Pancreas (tissue), 10 donors: ENCODE measurements at places on chromosomes 5 and 9. TPM values are rescaled to one million over a fixed set of nuclear protein-coding genes. Genes with fewer than 3 reads are reported as not detected.

Gene ADGRD2
- total RNA-seq = not detected

Gene CTNNA1
- total RNA-seq = 120 TPM

DNA sequence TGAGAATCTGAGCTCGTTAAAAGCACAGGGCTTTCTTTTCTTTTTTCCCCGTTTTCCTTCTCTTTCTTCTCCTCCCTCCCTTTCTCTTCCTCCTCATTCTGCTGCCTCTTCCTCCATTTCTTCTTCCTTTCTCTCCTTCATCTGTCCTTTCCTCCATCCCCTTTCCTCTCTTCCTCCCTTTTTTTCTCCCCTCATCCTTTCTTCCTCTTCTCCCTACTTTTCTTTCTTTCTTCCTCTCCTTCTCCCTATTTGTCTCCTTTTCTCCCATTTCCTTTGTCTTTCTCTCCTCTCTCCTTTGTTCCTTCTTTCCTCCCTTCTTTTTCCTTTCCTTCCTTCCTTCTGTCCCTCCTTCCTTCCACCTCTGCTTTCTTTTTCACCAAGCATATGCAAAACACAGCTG is 649.4 kb downstream of the IRX1 start:
- DNase-seq = no peak

- DNase-seq = no peak
These were observed 156.3 kb downstream of the PARP8 start for GRCh38 chr5:50822761-50823160.

- DNase-seq = no peak
These were observed 174.1 kb downstream of the PRELID2 start for GRCh38 chr5:145660897-145661640.

- no peak for DNase-seq
These were observed 614.7 kb upstream of the ST8SIA4 start for GRCh38 chr5:101517795-101518194.

Gene RGS7BP
- total RNA-seq = 0.56 TPM

DNA sequence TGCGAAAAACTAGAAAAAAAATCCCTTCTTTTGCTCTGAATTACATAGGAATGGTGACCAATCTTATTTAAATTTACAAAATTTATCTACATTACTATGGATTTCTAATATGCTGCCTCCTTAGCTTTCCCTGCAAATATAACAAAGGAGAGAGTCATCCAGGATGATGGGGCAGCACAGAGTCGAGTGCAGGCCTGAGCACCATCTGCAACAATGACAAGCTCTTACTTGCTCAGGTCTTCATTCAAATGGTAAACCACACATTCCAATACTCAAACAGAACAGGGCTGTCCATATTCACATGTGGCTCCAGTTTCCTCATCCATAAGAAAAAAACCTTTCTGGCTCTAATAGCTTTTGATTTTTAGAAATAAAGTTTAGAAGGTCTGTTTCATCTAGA is 33.5 kb upstream of the ZNF354B start:
- DNase-seq = no peak

GRCh38 chr5:129063483-129064113 is 31.0 kb upstream of the ISOC1 start:
- DNase-seq = no peak

DNA sequence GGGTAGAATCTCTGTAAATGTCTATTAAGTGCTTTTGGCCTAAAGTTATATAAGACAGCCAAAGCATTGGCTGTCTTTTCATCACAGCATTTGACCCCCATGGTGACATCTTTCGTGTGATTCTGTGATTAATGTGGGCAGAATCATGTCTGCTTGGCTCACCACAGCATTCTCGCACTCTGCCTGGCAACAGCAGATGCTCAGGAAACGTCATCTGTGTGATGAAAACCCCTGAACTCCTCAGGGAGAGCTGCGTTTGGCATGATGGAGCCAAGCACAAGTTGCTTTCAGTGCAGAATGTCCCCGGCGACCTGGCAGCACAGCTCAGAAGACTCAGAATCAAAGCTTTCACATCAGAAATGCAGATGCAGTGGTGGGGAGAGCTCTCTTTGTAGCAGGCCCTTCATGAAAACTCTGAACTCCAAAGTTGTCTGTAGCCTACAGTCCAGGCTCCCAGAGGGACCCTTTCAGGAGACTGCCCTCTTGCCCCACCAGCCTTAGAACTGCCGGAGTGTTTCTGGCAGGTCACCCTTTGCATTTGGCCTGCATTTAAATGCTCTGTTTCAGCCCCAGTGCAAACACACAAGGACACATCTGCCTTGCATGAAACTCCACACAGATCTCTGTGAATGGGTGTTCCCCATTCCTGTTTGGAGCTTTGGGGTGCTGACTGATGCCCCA is 155.6 kb upstream of the PANK3 start:
- no peak for DNase-seq
